ENCODE measurements at places on chromosomes 11 and 22.

GRCh38 chr11:72807792-72808191, 6.4 kb upstream of the ATG16L2 start:
- DNase-seq: no peak

DNA sequence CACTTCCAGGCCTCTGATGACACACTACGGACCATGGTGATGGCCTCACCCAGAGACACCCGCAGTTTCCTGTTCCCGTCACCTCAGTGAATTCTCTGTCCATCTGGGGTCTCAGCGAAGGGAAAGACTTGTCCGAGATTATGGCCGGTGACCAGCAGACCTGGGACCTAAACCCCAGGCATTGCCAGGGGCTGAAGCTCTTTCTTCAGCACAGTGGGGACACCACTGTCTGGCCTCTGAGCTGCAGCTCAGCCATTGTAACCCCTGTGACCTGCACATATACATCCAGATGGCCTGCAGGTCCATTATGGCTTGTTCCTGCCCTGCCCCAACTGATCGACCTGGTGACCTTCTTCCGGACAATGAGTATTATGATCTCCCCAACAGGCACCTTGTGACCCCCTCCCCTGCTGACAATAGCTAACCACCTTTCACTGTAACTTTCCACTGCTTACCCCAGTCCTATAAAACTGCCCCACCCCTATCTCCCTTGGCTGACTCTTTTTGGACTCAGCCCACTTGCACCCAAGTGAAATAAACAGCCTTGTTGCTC, 22.3 kb downstream of the CBX7 start:
- no peak for DNase-seq

DNA sequence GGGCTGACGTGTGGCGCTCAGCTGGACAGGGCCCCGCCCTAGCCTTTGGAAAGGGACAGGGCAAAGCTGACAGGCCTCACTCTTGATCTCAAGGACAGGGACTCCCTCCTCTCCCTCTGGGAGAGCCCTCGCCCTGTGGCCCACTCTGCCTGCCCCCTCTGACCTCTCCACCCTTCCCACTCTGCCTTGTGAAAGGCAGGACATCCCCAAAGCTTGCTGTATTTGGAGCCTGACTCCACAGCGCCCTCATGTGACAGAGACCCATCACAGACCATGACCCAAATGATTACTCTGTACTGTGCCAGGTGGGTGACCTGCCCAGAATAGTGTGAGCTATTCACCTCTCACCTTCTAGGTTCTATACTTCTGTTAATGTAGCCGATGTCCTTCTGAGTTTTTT, 18.8 kb downstream of the P2RY2 start:
- DNase-seq: no peak

GRCh38 chr11:18844753-18845367, 53.3 kb upstream of the PTPN5 start:
- peak; percentile 7 for DNase-seq

DNA sequence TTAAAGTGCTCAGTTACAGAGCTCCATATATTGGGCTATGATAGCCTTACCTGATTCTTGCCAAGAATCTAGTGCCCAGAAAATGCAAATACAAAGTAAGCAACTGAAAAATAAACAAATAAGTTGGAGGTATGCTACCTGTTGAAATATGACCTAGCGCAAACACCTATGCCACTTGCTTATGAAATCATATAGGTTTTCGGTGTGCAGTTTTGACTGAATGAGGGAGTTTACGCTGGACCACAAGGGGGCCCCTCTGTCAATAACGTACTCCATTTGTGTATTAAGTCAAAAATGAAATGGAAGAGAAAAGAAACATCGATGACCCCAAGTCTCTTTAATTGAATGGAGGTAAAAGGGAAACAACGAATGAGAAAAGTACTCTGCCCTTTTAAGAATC, 84.9 kb upstream of the TRIM77 start:
- no peak for DNase-seq

DNA sequence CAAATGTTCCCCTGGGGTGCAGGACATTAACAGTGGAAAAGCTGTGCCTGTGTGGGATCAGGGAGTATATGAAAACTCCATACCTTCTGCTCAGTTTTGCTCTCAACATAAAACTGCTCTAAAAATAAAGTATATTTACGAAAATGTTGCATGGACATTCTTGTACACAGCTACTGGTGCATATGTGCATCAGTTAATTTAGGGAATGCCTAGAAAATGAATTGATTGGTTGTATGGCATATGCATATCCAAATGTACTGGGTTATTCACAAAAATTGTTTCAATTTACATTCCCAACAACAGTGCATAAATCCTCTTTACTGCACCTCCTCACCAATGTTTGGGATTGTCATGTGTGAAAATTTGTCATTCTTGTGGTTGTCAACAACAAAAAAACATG, 251.1 kb upstream of the MPPED2 start:
- no peak for DNase-seq

DNA sequence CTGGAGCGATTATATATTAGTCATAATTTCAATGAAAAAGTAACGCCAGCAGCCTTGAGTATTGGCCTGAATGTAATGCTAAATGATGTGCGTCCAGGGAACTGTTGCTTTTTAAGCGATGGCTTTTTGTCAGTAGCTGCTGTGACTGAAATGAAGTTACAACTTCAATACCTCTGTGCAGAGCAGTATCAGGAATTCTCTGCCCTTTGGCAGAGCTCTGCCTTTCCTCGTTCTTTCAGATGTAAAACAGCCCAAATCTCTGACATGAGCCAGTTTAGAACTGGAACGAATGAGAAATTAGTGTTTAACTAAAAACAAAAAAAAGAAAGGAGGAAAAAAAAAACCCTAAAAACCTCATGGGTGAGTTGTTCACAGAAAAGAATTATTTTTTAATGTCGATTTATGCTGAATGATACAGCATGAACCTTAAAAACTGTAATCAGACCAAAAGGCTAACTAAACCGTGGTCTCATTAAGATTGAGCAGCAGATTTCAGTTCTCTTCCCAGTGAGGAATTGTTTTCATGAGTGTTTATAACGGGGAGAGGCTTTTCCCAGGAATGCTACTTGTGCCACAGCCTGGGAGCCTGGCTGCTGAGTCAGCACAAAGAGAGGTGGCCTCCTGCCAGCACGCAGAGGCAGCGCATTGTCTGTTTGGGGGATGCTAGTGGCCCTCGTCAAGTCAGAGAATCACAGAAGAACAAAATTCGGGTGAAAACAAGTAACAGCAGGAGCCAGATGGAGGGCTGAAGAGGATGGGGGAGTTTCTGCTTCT, 146.2 kb upstream of the RASSF10 start:
- DNase-seq: peak; percentile 77

- DNase-seq: no peak
Observed at GRCh38 chr11:60899046-60899936, 7.1 kb downstream of the PRPF19 start.

DNA sequence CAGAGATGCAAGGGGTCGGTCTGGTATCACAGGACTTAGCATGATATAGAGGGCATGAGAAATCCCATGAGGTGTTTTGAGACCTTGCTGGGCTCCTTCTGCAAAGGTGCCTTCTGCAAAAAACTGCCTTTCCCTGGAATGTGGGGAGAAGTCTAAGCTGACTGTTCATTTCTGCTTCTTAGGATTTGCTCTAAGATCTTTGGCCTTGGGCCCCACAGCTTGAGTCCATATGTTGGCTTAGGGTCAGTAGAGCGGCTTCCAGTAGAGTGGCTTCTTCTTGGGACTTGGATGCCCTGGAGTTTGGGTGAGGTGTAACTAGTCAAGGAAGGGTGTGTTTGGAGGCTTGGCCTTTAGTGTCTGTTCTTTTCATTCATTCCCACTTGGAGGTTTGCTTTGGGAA, 37.0 kb downstream of the AMPD3 start:
- no peak for DNase-seq

DNA sequence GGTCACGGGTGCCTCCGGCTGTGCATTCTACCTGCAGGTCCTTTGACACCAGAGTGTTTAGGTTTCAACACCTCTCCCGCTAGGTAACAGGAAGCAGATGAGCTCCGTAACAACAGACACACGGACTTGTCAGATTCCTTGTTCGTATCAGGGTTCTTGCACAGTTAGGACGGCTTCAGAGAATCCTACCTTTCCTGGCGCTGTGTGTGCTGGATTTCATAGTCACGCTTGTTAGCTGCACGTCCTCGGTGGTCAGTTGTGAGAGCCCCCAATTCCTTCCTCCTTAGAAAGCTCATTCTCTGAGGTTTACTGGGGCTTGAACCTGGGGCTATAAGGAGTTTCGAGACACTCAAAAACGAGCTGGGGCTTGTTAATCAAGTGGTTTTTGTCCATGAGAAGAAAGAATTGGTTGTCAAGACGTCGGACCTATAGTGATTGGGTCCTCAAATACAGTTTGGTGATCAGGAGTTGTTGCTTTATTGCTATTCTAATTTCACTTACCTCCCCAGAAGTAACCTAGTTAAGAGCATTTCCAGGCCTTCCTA, 664 bp downstream of the DDB2 start:
- no peak for DNase-seq

- DNase-seq: no peak
Observed at GRCh38 chr11:100870138-100870537, 183.1 kb downstream of the ARHGAP42 start.

DNA sequence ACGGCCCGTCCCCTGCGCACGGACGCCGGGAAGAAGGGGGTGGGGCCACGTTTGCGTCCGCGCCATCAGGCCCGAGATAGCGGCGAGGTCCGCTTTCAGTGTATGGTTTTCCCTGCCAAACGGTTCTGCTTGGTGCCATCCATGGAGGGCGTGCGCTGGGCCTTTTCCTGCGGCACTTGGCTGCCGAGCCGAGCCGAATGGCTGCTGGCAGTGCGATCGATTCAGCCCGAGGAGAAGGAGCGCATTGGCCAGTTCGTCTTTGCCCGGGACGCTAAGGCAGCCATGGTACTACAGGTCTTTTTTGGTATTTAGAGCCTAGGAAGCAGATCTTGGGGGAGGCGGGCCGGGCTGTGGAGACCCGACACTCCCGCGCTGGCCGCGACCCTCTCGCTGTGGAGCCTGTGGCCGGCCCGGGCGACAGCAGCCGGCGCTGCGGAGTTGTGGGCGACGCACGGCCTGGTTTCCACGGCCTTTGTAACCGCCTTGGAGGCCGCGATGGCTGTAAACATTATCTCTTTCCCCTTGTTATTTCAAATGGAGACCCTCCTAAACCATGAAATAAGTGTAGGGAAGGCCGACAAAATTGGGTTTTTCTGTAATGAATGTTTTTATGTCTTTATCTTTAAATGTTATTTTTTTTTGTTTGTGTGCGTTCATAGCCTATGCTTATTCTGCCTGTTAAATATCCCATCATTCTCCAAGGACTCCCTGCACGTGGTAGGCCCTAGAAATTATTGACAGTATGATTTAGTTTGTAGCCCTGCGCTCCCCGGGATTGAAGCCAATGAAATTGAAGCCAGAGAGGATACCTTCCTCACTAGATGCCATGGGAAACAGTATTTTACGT, at the start of gene AASDHPPT:
Gene AASDHPPT (plus strand): TSS at position 54 of the 847 bp plus-strand sequence. CDS start 49 bp downstream, at position 103.
- DNase-seq: no peak

DNA sequence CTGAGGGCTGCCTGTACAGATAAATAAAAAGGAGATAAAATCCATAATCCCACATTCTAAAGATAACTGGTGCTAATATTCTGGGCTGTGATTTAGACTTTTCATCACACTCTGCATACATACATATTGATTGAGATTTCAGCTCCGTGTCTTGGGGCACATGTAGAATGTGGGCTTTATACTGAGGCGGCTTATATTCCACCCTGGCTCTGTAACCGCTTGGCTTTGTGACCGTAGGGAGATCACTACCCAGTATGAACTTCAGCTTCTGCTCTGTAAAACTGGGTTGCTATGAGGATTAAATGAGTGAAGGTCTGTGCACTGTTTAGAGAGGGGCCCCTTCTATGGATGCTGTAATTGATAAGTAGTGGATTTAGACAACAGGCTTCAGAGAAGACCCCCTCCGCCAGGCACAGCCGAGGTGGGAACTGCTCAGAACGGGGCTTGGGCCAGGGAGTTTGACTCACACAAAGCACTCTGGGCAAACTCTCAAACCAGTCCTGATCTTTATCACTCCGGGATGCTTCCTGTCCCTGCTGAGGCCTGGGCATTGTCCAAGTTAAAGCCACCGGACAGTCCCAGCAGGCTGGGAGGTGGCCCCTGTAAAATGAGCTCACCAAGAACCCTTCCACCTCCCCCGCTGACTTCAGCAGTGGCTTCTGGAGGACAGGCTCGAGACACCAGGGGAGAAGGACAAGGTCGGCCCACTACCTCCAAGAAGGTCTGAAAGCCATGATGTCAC, 17.2 kb downstream of the KIAA1671 start:
- no peak for DNase-seq

DNA sequence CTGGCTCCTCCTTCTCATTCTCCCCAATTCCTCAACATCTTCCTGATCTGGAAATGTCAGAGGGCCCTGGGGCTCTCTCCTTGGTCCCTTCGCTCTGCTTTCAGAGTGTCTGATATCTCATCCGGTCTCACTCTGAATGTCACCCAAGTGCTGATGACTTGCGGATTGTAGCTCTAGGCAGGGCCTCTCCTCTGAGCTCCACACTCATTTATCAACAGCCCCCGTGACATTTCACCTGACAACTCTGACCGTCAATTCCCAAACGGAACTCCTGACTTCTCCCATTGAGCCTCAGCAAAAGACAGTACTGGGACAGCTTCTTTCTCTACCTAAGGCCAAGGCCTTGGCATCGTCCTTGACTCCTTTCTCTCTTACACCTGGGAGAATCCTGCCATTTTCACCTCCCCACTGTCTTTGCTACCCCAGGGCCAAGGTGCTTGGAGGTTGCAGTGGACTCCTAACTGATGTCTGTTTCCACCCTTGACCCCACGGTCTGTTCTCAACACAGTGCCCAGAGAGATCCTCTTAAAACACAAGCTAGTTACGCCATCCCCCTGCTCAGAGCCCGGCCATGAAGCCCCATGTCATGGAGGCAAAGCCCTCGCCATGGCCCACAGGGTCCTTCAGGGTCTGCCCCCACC, 57.5 kb upstream of the THY1 start:
- no peak for DNase-seq

DNA sequence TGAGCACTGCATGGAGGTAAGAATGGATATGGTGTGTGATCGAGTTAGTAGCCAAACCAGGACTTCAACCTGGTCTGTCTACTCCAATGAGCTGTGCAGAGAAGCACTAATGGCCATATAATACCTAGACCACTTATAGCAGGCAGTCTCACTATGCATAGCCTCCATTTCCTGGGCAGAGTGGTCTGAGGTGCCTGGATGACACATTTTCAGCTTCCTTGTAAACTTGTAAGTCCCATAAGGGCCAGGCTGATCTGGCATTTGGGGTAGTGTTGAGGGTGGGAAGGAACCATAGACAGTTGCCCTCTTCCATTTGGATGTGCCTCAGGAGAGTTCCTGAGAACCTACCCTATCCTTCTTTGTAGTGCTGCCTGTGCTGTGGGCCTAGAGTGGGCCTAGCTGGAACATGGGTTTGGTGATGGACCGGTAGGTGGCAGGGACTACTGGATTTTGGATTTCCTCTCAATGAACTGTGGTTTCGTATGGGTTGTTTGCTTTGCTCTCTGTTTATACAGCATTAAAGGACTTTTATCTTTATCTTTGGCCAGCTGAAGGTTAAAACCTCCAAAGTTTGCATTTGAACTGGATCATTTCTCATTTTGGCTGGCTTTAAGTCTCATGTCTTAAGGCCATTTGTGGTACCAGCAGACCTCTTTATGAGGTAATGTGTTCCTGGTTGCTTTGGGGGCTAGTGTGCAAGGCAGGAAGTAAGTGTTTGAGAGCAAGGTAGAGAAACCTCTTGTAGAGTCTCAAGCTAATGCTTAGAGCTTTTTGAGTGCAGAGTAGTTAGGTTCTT, 86.9 kb downstream of the STIM1 start:
- DNase-seq: no peak
